Neural crest cell (in vitro differentiated cells): ENCODE measurements at places on chromosomes 11 and 22.

DNA sequence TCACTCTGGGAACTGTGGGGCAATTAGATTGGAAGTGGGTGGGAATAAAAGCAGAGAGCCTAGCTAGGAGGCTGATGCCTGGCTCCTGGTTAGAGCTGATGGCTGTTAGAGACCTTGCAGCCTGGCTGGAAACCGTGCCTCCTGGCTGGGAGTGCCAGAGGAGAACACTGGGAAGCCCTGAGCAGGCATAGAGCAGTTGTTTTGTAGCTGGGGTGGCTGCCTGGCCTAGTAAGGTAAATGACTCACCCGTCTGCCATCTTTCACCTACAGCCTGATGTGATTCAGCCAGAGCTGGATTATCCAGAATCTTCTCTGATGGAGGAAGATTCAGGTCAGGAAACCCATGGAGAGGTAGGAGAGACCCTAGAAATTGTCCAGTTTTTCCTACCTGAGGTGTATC lies 6.1 kb downstream of the UQCR10 start:
- H3K27me3 ChIP-seq: no peaks in the 10 kb centered on the region
- no peak for DNase-seq
- peaks cover 3% of the 10 kb centered on the region for H3K4me1 ChIP-seq
- peaks cover 2% of the 10 kb centered on the region for H3K36me3 ChIP-seq
- H3K27ac ChIP-seq: no peak overlapping the region

DNA sequence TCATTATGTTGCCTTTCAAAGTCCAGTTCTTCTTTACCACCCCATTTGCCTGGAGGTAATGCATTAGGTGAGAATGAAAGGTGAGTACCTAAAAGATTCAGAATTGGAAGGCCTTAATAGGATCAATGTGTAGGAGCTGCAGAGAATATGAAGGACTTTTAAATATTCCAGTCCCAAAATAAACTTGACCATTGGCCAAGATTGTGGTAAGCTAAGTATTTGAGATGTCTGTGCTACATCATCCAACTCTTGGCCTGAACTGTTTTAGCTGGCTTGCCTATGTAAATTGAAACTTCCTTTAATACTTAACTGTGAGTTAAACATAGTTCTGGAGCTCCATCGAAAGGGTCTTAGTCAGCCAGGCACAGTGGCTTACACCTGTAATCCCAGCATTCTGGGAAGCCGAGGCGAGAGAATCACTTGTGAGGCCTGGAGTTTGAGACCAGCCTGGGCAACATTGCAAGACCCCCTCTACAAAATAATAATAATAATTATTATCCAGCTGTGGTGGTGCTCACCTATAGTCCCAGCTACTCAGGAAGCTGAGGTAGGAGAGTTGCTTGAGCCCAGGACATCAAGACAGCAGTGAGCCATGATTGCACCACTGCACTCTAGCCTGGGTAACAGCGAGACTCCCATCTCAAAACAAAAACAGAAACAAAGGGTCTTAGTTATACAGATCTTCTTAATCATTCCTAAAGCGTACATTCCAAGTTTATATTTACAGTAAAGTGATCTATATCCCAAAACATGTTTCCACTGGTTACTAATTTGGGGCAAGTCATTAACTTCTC lies 29.8 kb downstream of the MTMR3 start:
- no peaks in the 10 kb centered on the region for H3K36me3 ChIP-seq
- no peak overlapping the region for H3K4me3 ChIP-seq
- H3K27ac ChIP-seq: no peak overlapping the region
- DNase-seq: no peak
- peaks cover 26% of the 10 kb centered on the region for H3K4me1 ChIP-seq

DNA sequence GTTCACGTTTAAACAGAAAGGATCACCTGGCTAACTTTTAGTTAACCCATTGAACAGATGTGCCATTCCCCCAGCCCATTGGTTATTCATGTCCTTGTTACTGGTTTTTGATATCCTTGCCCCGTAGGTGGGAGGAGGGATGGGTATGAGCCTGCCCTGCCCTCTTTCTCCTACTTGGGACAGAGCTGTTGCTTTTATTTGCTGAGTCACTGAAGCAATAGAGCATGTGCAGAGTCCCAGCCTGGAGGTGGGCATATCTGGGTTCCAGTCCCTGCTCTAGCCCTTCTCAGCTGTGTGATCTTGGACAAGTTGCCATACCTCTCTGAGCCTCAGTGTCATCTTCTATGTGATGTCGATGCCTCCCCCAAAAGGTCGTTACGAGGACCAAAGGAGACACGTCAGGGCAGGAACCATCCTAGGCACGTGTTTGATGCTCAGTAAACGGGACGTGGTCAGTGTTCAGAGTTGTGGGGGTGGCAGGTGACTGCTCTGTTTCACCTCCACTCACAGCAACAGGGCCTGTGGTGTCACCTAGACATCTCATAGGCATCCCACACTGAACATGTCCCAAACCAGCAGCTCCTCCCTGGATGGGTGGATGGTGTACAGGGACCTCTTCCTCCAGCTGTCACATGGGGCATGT lies 61.0 kb downstream of the BMAL1 start:
- no peak for DNase-seq
- H3K4me1 ChIP-seq: peaks cover 22% of the 10 kb centered on the region
- H3K4me3 ChIP-seq: no peak overlapping the region
- H3K27me3 ChIP-seq: no peaks in the 10 kb centered on the region

DNA sequence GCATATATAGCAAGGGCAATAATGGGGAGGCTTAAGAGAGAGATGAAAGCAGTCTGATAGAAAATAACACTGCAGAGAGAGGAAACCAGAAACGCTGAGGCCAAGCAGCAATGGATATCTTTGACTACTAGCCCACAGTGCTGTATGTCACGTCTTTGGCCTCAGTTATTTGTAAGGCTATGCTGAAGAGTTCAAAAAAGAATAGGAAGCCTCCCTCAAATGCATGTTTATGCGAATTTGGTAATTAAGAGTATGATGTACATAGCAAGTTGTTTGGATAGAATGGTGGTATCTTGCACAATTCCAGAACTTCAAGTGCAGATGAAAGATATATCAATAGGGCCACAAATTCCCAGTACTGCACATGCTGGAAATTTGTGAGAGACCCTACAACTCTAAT lies 89.2 kb downstream of the MPPED2 start:
- no peaks in the 10 kb centered on the region for H3K4me1 ChIP-seq
- no peak overlapping the region for H3K27ac ChIP-seq
- no peaks in the 10 kb centered on the region for H3K27me3 ChIP-seq

- DNase-seq: no peak
- no peaks in the 10 kb centered on the region for H3K27me3 ChIP-seq
- no peak overlapping the region for H3K4me3 ChIP-seq
- peaks cover 3% of the 10 kb centered on the region for H3K4me1 ChIP-seq
- H3K27ac ChIP-seq: no peak overlapping the region
Measured at GRCh38 chr11:6505577-6506240, 8.6 kb downstream of the DNHD1 start.

DNA sequence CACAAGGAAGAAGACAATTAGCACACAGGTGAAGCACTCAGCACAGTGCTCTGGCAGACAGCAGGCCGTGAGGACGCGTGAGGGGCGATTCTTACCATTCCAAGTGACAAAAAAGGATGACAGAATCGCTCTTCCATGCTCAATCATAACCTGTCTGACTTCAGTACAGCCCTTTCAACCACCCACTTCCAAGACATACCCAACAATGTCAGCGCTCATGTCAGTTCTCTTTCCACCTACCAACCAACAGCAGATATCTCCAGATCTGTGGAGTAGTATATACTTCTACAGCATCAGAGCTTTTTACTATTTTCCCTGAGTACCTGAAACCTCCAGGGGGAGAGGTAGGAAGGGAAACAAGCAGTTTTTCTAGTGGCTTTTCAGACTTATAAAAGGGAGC lies 40.2 kb downstream of the MORC2 start:
- no peaks in the 10 kb centered on the region for H3K4me1 ChIP-seq
- H3K27ac ChIP-seq: no peak overlapping the region
- DNase-seq: no peak
- no peak overlapping the region for H3K4me3 ChIP-seq

DNA sequence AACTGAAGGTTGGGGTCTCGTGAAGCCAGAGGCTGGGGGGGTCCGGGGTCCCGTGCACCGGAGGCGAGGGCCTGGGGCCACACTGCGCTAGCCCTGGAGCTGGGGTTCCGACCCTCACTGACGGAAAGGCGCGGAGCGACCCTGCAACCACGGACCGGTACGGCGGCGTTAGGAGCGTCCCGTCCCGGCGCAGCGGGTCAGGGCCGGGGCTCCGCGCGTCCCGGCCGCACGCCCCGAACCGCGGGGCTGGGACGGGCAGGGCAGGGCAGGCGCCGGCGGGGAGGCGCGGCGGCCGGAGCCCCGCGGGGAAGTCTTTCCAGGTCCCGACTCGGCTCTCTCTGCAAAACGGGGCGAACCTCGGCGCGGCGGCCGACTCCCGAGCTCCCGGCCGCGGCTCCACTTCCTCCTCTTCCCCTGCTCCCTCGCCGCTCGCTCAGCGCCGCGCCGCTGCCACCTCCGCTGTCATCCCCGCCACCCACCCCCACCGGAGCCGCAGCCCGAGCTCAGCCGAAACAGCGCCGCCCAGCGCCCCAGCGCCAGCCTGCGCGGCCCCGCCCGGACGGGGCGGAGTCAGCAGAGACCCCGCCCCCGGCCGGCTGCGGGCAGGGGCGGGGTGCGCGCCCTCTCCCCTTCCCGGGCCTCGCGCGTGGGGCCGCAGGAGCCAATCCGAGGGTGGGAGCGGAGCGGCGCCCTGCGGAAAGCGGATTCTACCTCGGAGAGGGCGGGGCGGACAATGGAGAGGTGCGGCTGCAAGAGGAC lies at the start of gene GDPD5:
Gene GDPD5 (minus strand): TSS at position 509 of the 759 bp plus-strand sequence. CDS start 48,206 bp downstream, outside the sequence.
- H3K4me3 ChIP-seq: peak within 1 kb of the TSS; percentile 90
- peak; percentile 77 for DNase-seq
- H3K36me3 ChIP-seq: no peaks in the 10 kb centered on the region
- H3K27ac ChIP-seq: no peak within 1 kb of the TSS
- peaks cover 48% of the 10 kb centered on the region for H3K4me1 ChIP-seq
- H3K27me3 ChIP-seq: peaks cover 27% of the 10 kb centered on the region

DNA sequence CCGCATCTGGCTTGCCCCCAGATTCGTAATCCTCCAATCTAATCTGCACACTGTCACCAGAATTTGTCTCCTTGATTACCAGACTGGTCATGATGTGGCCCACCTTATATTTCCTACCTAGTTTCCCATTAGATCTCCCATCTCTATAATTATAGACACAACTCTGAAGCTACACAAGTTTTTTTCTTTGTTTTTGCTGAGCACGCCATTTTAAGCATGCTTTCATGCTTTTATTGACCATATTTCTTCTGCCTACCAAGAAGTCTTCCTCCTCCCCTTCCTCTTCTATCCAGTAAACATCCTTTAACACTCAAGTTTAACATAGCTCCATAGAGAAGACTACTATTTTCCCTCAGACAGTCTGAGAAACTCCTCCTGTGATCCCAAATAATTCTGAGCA lies 24.3 kb upstream of the DEPDC7 start:
- no peaks in the 10 kb centered on the region for H3K4me1 ChIP-seq
- peaks cover 27% of the 10 kb centered on the region for H3K27me3 ChIP-seq
- H3K36me3 ChIP-seq: peaks cover 9% of the 10 kb centered on the region
- H3K27ac ChIP-seq: no peak overlapping the region
